ENCODE measurements at places on chromosomes 3 and 15. TPM values are rescaled to one million over a fixed set of nuclear protein-coding genes. Genes with fewer than 3 reads are reported as not detected.

DNA sequence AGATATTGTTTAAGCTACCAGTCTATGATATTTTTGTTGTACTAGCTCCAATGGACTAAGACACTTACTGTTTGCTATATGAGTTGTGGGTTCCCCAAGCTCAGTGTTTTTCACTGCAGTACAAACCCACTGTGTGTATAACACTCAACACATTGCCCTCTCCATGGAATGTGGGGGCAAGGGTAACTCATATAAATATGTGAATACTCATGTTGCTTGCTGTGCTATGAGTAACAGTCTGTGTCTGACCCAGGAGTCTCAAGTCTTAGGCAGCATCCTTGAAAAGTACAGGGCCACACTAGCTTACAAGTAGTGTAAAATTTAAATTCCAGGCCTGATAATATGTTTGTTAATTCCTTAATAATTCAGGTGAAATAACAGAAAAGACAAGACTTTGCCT lies 22.5 kb upstream of the CNTN3 start:
- no peak for DNase-seq

DNA sequence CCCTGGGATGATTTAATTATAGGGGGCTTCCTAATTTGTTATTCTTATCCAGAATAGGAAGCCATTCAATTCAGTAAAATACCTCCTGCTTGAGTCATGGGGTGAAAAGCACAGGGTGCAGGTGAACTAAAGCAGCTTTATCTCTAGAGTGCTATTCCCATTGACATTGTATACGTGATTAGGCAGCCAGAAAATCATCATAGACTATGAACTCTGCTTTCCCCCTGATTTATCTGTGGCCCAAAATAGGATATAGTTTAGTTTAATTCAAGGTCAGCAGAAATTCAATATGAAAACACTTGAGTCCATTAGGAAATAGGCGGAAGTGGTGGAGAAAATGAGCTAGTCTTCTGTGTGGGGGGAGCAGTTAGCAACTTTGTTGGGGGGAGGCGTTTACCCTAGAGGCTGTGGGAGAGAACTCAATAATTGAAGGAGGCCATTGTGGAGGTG lies 18.2 kb upstream of the PRKCI start:
- DNase-seq = no peak

Gene CHP1
- 73.8 TPM for total RNA-seq

- DNase-seq = no peak
Measured at GRCh38 chr15:57505949-57506391, 85.7 kb upstream of the MYZAP start.

DNA sequence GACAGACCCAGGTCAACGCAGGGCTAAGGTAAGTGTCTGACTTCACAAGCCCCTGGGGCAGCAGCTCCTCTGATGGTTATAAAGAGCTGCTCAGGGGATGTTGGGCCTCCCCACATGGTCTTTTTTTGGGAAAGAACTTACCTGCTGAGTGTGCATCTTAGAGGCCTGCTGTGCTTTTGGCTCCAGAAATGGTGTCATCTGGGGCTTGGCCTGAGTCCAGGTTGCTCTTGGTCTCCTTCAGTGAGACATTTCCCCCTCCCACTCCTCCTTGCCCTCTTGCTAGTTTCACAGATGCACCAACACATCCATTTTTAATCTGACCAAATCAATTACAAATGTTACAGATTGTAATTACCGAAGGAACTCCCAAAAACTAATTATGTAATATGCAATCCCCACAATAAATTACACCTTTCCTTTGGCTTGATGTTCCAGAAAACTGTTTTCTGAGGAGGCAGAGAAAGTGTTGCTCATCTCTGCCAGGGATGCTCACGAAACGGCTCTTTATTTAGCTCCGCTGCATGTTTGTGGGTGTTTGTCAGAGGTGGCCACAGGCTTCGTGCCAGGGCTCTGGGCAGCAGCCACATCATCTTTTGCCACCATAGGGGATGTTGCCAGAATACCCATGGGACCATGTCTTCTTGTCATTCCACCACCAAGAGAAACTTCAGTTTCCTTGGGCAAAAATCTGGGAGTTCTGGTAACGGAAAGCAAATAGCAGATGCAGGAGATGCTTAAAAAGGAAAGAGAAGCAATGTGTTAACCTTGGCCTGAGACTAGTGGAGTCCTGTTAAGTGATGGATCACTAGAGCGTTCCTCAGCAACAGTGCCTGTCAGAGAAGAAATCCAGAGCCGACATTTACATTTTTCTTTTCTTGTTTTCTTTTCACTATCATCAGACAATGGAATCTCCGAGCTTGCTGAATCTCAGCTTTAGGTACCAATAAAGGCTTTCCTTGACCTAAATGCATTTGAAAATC lies 799.9 kb downstream of the AGBL1 start:
- no peak for DNase-seq

Gene SCN11A
- 0.28 TPM for total RNA-seq

DNA sequence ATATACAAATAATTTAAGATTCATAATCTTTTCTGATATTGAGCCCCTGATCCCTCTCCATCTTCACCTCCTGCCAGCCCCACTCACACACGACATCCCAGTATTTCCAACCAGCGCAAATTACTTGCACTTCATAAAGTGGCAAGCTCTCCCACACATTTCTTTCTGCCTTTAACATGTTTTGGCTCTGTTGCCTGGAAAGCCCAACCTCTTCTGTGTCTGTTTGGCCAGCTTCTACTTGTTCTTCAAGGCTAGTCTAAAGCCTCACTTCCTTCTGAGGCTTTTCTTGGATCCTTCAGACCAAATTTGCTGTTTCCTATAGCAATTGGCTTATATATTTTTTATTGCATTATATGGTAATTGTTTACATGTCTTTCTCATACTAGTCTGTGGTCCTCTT lies 5.1 kb upstream of the TM6SF1 start:
- DNase-seq = no peak

DNA sequence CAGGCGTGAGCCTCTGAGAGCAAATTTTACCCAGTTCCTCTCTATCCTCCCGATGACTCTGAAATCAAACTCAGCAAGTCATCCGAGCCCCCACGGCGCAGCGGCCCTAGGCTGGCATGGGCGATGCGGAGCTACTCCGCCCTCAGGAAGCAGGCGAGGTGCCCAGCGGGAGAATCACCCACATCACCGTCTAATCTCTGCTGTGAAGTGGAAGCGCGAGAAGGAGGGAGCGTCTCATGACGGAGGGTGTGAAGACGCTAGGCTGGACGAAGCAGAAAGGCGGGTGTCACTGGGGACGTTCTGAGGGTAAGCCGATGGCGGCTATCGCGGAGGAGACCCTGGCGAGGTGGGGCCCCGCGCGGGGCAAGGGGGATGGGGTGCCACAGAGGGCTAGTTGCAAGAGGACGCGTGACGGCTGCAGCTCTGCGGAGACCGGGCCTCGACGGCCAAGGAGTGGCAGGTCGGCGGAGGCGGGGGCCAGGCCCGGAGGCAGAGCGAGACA lies 9.1 kb upstream of the GNAI2 start:
- peak; percentile 86 for DNase-seq

GRCh38 chr3:47016934-47017435 lies 37.5 kb downstream of the NBEAL2 start:
- DNase-seq = no peak
